ENCODE measurements at places on chromosomes 6 and 20.

DNA sequence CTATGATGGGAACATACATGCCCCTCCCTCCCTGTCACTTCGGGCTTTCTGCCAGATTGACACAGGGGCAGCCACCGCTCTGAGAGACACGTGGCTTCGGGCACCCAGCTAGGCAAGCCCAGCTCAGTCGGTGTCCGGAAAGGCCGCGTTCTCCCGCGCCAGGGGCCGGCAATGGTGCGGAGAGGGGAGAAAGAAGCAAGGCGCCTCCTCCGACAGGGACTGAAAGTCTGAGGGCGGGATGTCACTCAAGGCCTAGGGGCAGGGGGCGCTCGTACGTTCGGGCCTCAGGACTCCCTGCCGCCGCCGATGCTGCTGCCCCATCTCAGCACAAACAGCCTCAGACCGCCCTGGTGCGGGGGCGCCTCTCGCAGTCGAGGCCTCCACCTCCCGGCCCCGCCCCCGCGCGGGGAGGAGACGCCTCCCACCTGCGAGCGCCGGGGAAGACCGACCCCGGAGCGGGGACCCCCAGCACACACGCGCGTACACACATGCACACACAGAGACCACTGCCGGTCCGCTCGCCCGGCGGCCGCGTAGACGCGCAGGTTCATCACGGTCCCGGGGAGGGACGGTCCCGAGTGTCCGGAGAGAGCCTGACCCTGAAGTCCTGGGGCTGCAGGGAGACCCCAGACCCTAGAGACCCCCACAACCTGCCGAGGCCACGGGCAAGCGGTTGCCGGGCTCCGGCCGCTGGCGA, 1.9 kb downstream of the GRM4 start:
- peak; percentile 29 for DNase-seq

DNA sequence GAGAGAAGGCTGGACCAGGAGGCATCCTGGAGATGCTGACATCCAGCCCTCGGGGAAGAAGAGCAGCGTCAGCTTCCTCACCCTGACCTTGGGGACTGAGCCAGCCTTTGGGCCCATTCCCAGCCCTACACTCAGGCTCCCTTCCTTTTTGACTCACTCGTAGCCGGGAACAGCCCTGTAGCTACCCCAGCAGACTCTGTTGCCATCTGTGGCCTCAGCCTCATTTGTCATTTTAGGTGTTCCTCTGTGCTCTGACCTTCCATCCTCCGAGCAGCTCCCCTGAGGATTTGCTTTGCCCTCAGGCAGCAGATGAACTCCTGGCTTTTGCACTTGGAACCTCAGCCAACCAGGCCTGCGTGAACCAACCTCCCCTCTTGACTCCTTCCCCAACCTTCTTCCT, 67.5 kb downstream of the ELOVL2 start:
- no peak for DNase-seq

- no peak for DNase-seq
Observed at GRCh38 chr6:47680051-47680450, 18.3 kb upstream of the ADGRF4 start.

DNA sequence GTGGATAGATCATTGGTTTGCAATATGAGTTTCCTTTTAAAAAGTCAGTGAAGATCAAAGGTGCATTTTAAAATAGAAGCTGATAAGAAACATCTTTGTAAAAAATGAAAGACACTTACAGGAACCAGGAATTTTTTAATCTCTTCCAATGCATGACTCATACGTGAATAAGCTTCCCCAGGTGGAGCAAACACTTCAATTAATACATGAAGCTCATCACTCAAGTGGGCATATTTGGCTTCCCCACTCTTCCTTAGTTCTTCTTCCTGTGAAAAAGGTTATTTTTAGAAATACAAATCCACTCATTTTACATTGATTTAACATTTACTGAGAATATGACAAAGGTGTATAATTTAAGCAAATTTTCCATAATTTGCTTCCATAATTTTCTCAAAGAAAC, 308.1 kb downstream of the KHDRBS2 start:
- DNase-seq, result no peak

DNA sequence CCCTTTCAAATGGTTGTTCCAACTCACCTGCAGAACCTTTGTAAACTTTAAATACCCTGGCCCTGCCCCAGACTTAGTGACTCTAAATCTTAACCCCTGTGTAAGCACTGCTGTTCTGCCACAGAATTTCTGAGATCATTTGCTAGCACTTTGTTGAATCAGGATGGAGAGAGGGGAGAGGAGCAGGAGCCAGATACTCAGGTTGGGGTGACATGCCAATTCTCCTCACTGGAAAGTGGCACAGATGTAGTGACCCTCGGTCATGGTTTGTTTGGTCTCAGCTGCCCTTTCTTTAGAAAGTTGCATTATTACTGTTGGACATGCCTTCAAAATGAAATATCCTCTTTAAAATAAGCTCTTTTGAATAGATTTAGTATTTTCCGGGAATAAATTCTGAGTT, 168.0 kb downstream of the ZFAND3 start:
- no peak for DNase-seq

DNA sequence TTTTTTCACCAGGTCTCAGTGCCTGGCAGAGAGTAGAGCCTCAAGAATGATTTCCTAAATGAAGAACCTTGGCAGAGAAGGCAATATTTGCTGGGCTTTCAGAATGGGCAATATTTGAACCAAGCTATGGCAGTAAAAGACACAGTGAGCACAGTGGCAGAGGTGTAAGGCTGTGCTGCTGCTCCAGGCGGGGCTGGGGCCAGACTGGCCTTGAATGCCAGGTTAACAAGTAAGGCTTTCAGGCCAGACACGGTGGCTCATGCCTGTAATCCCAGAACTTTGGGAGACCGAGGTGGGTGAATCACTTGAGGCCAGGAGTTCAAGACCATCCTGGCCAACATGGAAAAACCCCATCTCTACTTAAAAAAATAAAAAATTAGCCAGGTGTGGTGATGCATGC, 8.5 kb upstream of the MYL9 start:
- no peak for DNase-seq

- DNase-seq, result no peak
Observed at GRCh38 chr6:84536885-84537638, 227.3 kb downstream of the TBX18 start.

- DNase-seq, result no peak
Observed at GRCh38 chr6:155110721-155111120, 115.6 kb downstream of the TIAM2 start.

DNA sequence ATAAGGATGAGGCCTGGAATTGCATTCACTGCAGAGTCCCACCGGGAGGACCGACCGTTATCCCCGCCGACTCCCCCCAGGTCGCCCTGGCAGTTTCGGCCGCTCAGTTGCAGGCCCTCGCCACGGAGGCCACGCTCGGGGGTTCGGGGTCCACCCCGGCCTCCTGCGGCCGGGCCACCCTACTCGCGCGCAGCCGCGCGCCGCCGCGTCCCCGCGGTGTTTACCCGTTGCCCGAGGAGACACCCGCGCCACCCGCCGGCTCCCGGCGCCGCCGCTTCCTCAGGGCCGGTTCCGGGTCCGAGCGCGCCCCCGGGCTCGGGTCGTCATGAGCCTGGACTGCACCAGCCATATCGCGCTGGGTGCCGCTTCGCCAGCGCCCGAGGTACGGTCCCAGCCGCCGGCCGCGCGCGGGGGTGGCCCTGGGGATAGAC, at the start of gene CCDC170:
CCDC170 (plus strand) TSS at position 214 of the 431 bp plus-strand sequence; CDS start at position 326, 112 bp downstream.
- DNase-seq, result no peak

GRCh38 chr20:4434681-4435080, 287.0 kb upstream of the PRND start:
- no peak for DNase-seq

DNA sequence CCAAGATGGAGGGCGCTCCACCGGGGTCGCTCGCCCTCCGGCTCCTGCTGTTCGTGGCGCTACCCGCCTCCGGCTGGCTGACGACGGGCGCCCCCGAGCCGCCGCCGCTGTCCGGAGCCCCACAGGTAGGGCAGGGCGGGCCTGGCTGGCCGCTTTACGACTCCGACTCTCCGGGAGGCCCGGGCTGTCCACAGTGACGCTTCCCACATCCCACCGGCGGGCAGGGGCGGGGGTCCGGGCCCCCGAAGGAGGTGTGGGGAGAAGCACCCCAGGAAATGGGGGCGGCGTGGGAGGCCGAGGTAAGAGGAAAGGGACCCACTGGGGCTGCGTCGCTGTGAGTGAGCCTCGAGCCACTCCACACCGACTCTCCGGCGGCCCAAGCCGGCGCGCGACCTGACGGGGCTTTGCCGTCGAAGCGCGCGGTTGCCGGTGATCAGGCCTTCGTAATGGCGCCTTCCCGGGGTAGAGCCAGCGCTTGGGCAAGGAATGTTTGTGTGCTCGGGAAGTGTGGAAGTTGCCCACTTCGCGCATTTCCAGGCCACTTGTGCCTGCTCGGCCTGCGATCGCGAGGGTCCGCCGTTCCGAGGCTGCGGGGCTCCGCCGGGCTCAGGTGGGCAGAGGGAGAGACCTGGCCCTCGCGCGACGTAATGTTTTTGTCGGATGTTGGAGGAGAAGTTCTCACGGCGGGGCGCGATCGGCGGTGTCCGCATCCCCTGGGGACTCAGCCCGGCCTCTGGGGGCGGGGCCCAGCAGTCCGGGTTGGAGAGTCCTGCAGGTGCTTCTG, 427 bp downstream of the GINM1 start:
- peak; percentile 67 for DNase-seq

DNA sequence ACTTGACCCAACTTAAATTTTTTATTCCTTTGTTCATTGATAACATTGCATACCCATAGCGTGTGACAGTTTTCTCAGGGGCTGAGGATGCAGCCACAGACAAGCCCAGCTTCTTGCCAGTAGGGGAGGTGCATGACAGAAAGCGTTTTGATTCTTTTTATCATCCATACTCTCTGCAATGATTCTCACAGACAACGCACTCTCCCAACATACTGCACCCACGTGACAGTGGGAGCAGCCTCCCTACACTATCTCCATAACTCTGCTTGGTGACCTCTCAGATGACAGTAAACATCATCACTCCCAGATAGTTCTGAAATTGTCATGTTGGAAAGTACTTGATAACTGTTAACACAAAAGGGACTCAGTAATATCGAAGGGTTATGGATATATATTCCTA, 481.2 kb upstream of the AGPAT4 start:
- DNase-seq, result no peak

GRCh38 chr6:164396071-164397047, 913.0 kb downstream of the C6orf118 start:
- no peak for DNase-seq
